SK-MEL-5 (cell line): ENCODE measurements at places on chromosomes 11 and 22.

GRCh38 chr11:110095554-110095953 is 2.4 kb downstream of the ZC3H12C start:
- DNase-seq, result no peak

DNA sequence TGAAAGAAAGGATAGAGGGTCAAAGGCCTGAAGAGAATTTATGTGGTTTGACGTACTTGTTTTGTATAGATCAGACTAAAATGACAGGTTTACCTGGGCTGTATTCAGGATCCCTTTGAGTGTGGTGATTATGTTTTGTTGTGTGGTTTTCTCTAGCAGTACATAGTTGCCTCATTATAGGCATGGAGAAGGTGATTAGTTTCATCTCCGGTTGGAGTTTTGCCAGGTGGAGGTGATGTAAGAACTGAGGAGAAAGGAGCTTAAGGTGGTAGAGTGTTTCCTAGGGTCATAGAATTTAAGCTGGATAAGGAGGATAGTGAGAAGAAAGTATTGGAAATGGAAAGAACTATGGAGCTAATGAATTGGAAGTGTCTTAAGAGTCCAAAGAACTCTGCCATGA is 229.0 kb downstream of the TMEM135 start:
- no peak for DNase-seq

DNA sequence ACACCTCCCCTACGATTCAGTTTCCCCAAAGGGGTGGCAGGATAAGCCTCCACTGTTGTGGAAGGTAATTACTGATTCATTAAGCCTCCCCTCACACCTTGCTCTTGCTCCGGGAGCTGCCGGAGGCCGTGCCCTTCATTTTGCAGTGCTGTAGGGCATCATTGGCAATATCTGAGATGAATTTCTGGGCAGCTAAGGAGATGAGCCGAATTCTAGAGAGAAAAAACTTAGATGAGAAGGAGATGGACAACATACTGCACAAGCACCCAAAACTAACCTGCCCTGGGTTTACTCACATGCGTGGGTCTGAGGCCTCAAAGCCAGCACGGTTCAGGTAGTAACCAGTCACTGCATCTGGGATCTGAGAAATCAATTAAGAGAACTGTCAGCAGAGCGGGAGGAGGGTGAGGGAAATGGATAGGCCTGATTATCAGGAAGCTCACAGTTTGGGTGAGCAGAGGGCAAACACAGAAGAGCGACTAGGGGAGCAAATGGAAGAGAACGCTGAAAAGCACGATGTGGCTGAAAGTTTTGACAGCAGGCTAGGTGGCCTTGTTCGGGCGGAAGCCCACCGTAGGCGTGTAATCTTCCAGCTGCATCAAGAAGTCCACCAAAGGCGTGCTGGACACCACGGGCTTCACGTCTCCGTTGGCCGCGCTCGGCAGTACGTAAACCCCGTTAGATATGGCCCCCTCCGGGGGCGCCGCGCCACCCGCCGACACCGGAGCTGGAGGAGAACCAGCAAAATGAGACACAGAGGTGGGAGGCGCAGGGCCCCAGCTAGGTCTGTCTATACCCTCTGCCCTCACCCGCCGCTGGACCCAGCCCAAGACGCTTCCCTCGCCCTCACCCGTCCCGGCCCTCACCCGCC is 689 bp downstream of the TAF10 start:
- no peak for DNase-seq

DNA sequence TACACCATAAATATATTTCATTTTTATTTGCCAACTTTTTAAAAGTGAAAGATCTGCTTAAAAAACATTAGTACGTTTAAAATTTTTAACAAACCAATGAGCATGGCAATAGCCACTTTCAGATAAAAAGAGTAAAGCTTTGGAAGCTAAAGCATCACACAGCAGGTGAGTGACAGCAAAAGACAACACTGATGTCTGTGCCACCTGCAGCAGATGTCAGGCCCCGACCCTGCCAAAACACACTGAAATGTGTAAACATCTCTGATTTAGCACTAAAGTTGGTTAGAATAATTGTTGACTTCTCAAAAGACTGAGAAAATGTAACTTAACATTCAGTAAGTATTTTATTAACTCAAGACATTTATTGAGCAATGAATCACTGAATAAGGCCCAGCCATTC is 232.9 kb downstream of the DLG2 start:
- no peak for DNase-seq

GRCh38 chr22:35299217-35299672 is 449 bp upstream of the TOM1 start:
- DNase-seq, result peak; percentile 67

DNA sequence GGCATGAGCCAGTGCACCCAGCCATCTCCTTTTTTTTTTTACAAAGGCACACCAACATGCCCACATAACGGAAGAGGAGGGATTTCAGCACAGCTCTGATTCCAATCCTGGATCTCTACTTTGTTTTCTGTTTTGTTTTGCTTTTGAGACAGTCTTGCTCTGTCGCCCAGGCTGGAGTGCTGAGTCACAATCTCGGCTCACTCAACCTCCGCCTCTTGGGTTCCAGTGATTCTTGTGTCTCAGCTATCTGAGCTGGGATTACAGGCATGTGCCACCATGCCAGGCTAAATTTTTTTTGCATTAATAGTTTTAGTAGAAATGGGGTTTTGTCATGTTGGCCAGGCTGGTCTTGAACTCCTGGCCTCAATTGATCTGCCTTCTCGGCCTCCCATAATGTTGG is 28.1 kb downstream of the VSTM5 start:
- DNase-seq, result no peak

- DNase-seq, result no peak
These were observed at the start of gene DSCAML1 for GRCh38 chr11:117796872-117797529. Gene DSCAML1, minus strand, starts transcription at chr11:117797216. Its CDS starts 137 bp downstream, at chr11:117797079.

DNA sequence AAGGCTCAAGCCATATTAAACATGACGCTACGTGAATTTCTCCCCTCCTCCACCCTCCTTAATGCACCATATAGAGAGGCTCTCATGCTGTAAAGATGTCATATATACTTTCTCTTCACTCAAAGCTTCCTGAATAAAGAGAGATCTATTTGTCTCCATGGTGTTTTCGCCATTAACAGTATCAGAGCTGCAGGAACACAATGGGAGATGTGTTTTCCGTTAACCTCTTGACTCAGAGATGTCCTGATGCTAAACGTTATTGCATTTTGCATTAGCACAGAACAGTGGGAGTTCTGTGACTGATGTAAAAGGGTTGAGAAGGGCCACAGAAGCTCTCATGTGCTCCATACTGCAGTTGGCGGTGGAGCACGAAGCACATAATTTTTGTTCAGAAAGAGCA is 25.7 kb upstream of the BLID start:
- DNase-seq, result peak; percentile 97

DNA sequence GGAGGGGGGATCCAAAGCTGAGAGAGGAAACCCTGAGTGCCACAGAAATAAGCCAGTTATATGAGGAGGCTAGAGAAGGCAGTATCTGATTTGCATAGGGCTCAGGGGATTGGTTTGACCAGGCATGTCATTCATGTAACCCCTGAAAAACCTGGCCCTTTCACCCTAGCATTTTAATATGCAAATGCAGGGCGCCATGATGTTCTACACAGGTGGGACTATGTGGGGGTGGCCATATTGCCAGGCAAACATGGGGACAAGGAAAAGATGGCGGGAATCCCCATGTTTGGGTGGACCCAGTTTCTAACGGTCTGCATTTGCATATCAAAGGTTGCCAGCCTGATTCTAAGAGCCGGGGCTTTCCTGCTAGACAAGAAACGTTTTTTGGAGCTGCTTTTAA is 27.2 kb downstream of the CSF2RB start:
- DNase-seq, result no peak

DNA sequence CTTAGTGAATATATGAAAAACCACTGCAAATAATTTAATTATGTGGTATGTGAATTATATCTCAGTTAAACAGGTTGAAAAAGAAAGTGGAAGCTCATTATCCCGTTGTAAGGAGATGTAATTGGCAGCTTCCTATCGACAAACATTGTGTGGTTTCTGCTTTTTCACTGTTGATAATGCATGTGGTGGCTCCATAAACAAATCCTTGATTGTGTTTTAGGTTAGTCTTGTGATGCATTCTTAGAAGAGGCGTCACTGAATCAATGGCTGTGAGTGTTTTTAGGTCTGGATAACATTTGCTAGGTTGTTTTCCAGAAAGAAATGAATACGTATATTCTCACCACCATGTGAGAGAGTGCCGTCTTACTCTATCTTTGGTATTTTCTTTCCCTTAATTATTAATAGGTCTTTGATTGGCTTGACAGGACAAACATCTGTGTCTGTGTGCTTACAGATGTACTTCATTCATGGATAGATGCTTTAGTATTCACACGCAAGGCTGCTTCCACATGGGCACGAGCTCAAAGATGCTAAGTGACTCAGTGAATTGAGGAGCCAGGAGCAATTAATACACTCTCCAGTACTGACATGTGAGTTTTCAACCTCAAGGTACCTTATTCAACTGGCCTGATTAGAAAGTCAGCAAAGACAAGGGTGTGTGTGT is 166.7 kb downstream of the TBC1D22A start:
- peak; percentile 100 for DNase-seq

DNA sequence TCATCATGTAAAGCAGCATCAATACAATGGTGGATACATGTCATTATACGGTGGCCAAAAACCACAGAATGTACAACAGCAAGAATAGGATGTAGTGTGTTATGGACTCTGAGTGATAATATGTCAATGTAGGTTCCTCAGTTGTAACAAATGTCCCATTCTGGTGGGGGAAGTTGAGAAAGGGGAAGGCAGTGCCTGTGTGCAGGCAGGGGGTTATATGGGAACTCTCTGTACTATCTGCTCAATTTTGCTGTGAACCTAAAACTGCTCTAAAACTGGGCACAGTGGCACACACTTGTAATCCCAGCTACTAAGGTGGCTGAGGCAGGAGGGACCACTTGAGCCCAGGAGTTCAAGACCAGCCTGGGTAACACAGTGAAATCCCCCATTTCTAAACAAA is 5.9 kb downstream of the CHKA start:
- no peak for DNase-seq

DNA sequence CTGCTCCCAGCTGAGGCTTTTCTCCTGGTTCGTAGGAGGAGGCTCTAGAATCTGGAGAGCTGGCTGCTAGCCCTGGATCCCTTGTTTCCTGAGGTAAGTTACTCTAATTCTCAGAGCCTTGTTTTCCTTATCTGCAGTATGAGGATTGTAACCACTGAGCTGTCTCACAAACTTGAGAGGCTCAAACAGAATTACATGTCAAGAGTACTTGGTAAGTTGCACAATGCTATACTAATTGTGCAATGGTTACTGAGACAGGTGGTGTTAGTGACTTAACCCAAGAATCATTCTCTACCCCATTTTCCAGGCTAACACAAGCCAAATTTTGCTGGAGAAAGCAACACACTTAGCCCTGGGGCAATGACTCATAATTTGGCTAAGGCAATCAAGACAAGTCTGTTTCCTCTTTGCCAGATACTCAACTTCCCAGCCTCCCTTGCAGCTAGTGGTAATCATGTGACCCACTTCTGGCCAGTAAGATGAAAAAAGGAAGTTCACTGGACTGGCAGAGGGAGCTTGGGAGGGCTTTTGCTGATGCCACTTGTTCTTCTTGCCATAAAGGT is 348.0 kb downstream of the TENM4 start:
- peak; percentile 35 for DNase-seq

GRCh38 chr11:2393111-2393868 is 7.3 kb upstream of the TSSC4 start:
- no peak for DNase-seq

DNA sequence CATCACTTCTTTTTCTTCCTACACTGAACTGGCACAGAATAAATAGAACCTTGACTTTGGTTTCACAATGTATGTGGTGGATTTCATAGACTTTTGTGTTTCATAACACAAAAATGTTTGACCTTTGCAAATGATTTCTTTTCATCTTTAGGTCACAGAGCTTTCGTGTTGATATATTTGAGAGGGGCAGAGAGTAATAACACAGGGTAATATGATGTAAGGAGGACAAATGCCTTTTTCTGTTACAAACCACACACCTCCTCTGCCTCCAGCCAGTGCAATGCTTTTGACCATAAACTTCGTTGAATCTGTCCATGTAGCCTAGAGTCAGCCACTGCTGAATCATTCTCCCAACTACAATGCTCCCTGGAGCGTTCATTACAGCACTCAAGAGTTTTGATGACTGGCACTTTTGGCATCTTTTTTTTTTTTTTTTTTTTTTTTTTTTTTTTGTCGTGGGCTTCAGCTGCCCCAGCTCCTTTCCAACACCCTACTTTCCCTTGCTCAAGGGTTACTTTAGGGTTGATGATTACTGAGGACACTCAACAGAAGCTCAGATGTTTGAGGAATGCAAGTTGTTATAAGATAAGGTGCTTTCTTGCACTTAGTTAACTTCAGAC is 11.4 kb upstream of the CAT start:
- DNase-seq, result peak; percentile 88

- DNase-seq, result peak; percentile 81
These were observed 39.0 kb downstream of the CTNND1 start for GRCh38 chr11:57800444-57801182.

DNA sequence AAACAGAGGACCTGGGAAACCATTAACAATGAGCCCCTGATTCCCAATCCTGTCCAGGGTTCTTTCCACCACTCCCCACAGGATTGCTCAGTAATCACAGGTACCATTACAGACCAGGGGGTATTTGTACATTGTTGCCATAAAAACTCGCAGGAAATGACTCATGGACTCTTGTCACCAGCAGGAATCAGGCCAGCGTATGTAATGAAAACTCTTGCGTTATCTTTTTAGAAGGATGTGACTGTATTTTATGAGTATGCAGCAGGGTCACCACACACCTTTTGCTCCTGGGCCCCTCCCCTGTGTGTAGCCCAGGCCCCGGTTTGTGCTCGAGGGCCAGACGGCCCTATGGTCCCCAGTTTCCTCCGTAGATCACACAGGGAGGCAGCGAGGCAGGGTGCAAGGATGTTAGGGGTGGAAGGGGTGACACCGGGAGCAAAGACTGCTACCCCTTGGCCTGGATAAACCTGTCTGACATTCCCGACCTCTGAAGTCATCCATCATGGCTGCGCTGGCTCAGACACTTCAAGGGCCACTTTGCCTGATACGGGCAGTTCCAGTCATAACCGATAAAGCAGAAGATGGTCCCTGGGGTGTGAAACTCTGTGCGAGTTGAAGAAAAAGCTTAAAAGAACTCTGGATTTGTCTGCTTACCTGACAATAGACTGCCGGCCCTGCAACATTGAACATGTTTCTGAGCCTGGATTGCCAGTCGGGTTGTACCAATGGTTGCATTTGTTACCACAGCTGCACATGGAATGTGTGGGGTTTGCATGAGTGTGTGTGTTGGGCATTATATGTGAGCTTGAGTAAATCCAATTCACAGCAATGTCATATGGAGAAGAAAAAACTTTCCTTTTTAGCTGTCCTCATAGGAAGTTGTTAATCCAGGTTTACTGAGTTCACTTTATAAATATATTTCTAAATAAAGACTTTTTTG is 56.9 kb downstream of the MICAL2 start:
- no peak for DNase-seq

- no peak for DNase-seq
These were observed 55.8 kb downstream of the UBASH3B start for GRCh38 chr11:122711362-122711761.

GRCh38 chr11:64305691-64306562 is 603 bp downstream of the ESRRA start:
- DNase-seq, result peak; percentile 49
